ENCODE measurements at places on chromosomes 11 and 22.
A peak's percentile ranks its signal among the peaks of the same experiment; 100 is the strongest.

GRCh38 chr11:69158301-69159149 is 2.8 kb downstream of the SMIM38 start:
- no peak for DNase-seq

- DNase-seq: no peak
These were observed 18.1 kb upstream of the INCENP start for GRCh38 chr11:62105667-62106191.

GRCh38 chr22:43501878-43502277 is 90.1 kb downstream of the MPPED1 start:
- DNase-seq: no peak

- no peak for DNase-seq
These were observed 38.0 kb upstream of the IL17RA start for GRCh38 chr22:17046566-17047348.

DNA sequence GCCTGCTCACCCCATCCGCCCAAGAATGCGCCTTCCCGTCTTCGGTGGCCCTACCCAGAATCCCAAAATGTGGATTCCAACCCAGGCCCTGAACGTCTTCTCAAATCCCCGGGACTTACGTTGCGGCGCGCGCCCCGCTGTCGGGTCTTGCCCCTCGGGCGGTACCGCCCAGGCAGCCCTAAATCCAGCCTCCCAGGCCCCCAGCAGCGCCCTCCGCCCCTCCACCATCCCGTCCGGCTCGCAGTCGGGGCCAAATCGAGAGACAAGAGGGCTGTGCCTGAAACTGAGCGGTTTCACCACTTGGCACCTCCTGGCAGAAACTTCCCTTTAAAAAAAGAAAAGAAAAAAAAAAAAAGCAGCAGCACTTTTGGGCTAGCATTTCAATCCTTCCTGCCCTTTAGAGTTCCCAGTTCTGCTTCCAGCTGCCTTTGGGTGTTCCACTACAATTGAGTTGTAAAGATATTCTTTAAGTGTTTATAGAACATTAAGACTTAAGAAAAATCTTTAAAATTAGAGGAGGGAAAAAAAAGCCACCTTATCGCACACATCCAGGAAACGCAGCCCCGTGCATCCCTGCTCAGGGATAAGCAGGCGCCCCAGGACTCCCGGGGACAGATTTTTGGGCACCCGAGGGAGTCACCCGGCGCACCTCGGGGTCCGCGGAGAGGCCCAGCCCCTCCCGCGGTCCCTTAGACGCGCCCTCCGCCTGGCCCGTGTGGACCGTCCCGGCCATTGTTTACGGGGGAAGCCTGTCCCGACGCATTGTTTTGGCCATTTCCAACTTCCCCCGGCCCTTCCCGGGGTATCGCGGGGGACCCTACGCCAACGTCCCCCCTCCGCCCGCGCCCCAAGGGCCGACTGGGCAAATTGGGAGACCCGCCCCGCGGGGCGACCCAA is 57.6 kb downstream of the KCNJ4 start:
- DNase-seq: peak; percentile 48

DNA sequence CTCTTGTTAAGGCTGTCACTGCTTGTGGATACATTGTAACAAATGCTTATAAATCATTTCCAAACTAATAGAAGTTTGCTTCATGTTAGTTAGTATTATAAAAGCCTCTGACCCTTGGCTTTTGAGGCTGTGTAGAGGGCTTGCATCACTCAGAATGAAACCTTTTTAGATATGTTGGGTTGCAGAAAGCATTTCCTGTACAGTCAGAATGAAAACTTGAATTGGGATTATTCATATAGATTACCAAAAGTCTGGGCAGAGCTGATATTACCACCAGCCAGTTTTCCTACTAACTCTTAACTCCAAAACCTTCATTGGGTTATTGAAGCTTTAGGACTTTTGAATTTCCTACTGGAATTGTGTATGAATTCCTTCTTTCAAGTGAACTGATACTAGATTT is 12.0 kb downstream of the KMT2A start:
- DNase-seq: no peak

DNA sequence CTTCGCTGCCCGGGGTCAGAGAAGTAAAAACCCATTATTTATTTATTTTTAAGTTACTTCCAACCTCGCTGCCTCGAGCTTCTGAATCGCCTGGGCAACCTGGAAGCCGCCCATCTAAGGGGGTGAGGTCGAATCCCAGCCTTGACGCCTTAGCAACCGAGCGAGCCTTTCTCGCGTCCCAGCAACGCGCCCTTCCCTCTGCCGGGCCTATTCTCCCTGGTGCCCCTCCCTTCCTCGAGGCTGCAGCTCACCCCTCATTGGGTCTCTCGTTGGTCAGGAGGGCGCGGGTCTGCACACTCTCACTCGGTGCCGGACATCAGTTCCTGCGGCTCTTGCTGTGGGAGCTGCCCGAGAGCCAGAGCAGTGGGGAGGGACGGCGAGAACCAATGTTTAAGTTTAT is at the start of gene CCDC81:
CCDC81 (plus strand) TSS at position 302 of the 400 bp plus-strand sequence. CDS start 277 bp downstream, outside the sequence.
- no peak for DNase-seq

DNA sequence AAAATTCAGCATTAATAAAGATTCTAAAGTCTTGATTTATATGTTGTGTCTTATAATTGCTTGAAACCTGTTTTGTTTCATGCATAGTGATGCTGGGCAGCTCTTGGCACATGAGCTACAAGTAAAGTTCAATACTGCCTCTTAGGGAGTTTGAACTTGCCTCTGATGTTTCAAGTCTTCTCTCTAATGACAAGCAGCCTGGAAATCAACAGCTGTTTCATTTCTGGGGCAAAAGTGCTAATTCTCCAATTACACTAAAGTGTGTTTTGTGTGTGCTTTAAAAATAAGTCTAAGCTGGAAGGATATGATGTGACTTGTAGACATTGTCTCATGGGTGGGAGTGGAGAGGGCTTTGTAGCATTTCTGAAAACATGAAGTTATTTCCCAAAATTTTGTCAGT is 23.7 kb upstream of the SESN3 start:
- DNase-seq: no peak

- no peak for DNase-seq
These were observed 16.0 kb downstream of the CDON start for GRCh38 chr11:126046570-126047195.

- DNase-seq: no peak
These were observed 1.4 kb upstream of the OSBPL5 start for GRCh38 chr11:3166268-3167142.

DNA sequence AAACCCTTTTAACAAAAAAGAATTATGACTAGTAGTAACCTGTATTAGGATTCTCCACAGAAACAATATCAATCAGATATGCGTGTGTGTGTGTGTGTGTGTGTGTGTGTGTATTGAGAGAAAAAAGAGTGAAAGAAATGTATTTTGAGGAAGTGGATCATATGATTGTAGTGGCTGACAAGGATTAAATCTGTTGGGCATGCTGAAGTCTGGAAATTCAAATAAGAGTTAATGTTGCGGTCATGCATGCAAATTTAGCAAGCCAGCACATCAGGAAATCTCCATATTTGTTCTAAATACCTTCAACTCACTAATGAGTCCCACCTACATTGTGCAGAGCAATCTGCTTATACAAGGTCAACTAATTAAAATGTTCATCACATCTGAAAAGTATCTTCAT is 46.8 kb upstream of the IGLL5 start:
- DNase-seq: no peak

DNA sequence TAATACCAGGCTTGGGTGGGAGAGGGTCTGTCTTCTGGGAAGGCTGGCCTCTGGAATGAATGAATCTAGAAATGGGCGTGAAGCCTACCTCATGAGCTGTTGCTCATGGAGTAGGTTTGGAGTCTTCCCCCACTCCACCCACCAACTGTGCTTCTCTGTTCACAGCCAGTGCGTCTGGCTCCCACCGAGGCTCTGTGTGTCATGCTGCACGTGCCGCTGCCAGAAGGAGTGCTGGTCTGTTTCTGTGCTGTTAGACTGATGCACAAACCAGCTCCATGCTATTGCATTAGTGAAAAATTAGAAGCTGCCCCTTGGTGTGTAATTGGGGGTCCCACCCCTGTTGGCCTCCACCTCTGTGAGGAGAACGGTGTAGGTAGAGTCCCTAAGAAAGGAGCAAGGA is 132.3 kb upstream of the PARVA start:
- DNase-seq: no peak

GRCh38 chr11:61542705-61543104 is 34.2 kb downstream of the LRRC10B start:
- DNase-seq: no peak

DNA sequence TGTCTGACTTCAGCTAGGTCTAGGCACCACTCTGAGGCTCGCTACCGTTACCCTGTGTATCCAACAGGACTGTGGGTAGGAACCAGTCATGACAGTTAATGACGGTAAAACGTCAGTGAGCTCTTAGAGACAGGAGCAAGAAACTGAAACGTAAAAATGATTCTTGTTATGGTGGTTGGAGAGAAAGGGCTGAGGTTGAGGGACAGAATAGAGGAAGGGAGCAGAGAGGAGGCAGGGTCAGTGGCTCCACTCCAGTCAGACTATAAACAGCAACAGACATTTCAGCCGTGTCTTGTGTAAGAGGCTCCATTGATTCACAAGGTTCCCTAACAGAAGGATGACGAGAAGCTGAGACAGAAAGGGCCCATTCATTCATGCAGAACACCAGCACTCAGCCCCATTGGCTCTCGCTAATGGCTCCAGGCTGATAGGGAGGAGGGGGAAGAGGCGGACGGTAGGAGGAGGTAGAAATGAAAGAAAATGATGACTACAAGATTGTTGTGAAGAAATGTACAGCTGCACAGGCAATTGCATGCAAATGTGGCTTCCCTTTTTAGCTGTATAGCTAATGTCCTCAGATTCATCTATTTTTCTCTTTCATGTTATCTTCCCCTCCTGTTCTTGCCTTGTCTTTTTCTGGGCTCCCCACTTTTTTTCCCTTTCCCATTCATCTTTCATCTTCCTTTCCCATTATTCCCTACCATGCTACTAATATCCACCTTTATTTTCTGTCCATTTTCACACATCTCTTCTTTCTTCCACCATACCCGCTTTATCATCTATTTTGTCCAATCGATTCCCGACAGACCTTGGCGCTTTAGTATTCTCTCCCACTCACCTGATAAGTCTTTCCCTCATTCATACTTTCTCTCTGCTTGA is 34.3 kb downstream of the ETS1 start:
- peak; percentile 51 for DNase-seq

GRCh38 chr11:109696191-109696897 is 274.4 kb downstream of the C11orf87 start:
- DNase-seq: no peak
